ENCODE measurements at places on chromosomes 4 and X.

DNA sequence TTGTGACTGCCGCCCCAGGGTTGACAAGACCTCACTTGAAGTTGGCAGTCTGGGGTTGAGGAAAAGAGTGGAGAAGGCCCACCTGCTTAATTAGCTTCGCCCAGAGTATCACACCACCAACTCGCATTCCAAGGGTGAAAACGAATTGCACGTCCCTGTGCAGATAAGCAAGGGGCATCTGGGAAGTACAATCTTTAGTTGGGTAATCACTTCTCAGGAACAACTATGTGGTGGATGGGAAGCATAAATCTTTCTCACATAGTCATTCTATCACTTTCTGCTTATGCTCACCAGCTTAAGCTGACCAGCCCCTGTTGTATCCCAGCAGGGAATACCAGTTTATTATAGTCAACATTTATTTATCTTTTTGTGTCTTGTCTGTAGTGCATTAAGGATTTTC lies 14.3 kb downstream of the SPCS3 start:
- DNase-seq: no peak

DNA sequence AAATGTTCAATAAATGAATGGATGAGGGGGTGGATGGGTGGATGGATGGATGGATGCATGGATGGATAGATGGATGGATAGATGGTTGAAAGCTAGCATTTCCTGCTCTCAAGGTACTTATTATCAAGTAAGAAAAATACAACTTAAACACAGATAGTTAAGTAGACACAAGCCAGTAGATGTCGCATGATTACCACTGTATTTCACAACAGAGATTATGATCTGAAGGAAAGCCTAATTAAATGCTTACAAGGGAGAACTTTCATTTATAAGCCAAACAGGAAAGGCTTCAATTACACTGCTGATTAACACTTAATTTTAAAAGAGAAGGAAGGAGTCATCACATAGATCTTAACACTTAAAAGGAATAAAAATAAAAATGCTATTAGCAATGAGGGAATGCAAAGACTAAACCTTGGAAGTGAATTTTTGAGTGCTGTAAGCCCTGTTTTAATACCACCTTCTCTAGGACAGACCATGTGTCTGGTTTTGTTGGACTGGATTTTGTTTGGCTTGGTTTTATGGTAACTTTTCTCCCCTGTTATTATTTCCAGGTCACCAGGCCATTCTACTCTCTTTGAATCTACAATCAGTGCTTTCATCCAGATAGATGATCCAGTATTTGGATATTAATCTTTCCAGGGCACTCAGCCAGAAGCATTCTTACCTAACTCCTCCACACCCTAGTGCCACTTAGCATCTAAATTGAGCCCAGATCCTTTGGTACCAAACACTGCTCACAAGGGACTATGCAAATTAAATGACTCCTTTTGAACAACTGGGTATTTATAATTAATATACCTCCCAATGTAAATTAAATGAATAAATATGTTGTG lies 75.5 kb upstream of the SLC39A8 start:
- no peak for DNase-seq

DNA sequence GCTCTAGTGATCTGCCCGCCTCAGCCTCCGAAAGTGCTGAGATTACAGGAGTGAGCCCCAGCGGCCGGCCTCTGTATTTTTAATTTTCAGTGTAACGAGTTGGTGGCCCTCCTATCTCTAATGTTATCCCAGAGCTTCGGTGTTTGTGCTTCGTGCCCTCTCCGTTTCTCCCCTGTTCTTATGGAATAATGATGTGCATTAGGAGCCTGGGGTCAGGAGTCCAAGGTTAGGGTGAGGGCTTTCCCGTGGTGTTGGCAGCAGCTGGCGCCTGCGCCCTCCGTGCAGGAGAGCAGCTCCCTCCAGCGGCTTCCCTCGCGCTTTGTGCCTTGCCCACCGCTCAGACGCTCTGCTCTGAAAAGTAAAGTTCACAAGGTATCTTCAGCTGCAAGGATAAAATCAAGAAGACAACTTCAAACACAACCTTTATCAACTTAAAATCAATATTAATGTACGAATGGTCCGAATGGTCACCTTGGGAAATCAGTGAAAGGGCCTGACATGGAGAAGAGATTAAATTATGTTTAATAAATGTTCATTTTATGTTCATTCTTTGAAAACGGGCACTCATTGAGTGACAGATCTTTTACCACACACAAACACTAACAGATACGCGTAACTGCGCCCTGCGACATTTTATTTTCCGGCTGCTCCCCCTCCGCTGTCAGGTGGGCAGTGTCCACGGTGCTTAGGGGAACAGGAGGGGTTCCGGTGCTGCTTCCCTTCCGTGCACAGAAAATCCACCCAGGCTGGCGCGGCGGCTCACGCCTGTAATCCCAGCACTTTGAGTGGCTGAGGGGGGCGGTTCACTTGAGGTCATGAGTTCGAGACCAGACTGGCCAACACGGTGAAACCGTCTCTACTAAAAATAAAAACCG lies 62.4 kb downstream of the TRAPPC11 start:
- DNase-seq: no peak

DNA sequence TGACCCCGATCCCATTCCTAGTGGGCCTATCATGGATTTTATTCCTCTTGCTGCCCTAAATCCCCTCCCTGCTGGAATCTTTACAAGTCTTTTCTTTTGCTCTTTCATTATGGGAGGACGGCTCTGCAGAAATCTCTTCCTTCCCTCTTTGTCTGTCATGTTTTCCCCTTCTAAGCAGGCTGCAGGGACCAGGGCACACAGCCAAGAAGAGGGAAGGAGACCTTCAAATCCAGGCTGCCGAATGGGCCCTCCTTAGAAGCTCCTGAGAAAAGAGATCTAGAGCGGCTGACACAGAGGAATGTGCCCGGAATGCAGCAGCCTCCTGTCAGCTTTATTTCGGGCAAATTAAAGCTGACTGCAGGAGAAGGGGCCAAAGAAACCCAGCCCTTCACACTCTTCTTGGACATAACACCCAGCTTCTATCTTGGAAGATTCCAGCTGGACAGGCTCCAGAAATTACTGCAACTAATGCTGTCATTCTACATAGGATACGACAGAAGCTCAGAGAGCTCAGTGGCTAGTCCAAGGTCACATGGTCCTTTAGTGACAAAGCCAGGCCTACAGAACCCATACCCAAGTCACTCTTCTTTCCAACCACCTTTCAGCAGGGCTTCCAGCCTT lies 187.8 kb upstream of the NHS start:
- no peak for DNase-seq

- DNase-seq: no peak
These were observed 1428.7 kb downstream of the PCDH18 start for GRCh38 chr4:136103616-136104015.

DNA sequence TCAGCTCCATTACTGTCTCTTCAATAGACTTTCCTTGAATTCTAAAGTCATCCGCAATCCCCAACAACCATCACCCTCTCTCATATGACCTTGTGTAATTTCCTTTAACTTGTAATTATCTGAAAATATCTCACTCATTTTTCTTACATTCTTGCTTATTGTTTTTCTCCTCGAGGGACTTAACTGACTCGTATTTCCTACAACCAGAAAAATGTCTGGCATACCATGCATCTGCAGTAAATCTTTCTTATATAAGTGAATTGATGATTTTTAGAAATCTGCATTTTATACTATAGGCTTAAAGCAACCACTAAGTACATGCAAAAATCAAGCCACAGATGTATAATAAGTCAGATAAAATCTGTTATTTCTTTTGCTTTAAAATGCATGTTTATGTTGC lies 276.7 kb downstream of the UNC5C start:
- no peak for DNase-seq
